PC-3 (cell line): ENCODE measurements at places on chromosomes 2 and 18. TPM values are rescaled to one million over a fixed set of nuclear protein-coding genes. Genes with fewer than 3 reads are reported as not detected.

DNA sequence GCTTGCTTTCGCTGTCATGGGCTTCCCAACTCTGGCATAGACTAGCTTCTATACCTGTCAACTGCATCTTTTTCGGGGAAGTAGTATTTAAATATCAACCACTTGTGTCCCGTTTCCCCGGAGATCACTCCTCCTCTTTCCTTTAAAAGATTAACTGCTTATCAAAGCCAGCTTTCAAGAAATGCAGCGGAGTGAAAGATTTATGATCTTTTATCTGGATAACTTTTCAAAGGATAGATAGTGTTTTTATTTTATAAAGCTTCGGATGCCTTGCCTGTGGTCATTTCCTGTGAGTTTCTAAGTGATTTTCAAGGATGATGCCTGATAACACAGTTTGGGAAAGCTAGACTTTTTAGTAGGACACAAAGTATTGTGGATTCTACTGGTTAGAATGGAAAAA, 2.9 kb upstream of the IGFBP5 start:
- peaks cover 40% of the 10 kb centered on the region for H3K4me1 ChIP-seq
- no peaks in the 10 kb centered on the region for H3K27me3 ChIP-seq
- no peak overlapping the region for H3K27ac ChIP-seq
- no peak overlapping the region for H3K4me3 ChIP-seq

- no peak for DNase-seq
- H3K27ac ChIP-seq, result no peak overlapping the region
- H3K4me1 ChIP-seq, result 0 out of 2 replicates have a peak, but pooled peaks cover 7% of the 10 kb centered on the region
- H3K36me3 ChIP-seq, result no peaks in the 10 kb centered on the region
Measured at GRCh38 chr2:202149155-202149762, 76.2 kb downstream of the KIAA2012 start.

DNA sequence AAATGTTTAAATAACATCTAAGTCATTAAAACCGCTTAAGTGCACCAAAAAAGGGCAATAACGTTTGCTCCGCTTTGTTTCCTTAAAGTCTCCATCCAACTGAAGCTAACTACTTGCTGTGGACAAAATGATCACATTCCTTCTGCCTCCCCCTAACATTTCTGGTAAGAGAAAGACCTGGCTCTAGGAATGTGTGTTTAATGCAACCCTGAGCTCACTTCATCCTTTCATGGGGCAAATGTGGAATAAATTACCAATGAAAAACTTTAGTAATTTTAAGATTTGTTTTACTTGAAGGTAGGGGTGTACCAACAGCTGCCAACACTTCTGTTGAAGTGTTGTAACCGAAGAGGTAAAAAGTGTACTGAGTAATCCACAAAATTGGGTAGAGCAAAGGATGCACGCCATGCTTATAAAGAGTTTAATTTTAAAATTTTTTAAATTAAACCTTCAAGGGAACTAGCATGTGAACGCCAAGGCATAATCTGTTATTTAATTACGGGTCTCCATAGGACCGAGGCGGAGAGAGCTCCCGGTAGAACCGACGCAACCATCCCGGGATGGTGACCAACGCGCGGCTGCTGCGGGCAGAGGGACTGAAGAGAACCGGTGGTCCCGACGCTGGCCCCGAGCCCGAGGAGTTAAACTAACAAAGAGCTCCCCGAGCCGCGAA, 1.1 kb downstream of the HNRNPLL start:
- peak; percentile 45 for DNase-seq
- no peaks in the 10 kb centered on the region for H3K36me3 ChIP-seq
- H3K4me3 ChIP-seq, result peak overlapping the region; percentile 84

- no peak overlapping the region for H3K27ac ChIP-seq
- H3K27me3 ChIP-seq, result no peaks in the 10 kb centered on the region
- H3K4me3 ChIP-seq, result no peak overlapping the region
- no peak for DNase-seq
- H3K4me1 ChIP-seq, result peaks cover 8% of the 10 kb centered on the region; the same call in 1 of the 2 replicates
Measured at GRCh38 chr2:232578626-232579025, 28.1 kb downstream of the EIF4E2 start.

The PSTPIP2 gene
- 0.11 and 0.35 TPM in 2 replicates for total RNA-seq

The SLC9A2 gene
- total RNA-seq, result 7.1 and 8.8 TPM in 2 replicates
